ENCODE measurements at places on chromosomes 5 and 9.
A peak's percentile ranks its signal among the peaks of the same experiment; 100 is the strongest.

DNA sequence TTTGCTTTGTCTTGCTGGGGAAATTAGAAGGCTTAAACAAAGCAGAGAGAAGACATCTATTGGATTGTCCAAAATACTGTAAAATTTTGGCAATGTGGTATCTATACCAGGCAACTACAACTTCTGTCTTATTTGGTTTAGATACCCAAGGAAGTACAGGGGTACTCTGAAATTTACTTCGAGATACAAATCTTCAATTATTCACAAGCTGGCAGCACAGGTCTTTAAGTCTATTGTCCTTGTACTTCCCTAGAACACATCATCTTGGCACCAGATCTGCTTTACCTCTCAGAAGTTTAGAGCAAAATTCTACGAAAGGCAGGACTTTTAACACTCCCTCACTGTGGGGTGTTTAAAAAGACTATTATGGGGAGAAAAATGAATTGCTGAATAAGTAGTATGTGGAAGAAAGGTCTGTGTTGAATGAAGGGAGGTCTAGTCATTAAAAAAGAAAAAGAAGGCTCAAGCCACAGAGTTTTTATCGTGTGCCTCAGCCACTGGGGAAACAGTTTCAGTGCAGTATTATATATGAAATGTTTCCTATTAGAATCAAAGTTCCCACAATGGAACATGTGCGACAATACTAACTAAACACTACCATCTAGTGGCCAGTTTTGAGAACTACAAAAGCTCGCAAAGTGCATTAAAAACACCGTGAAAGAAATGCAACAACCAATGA is 93.7 kb downstream of the PDE4D start:
- no peak for DNase-seq

DNA sequence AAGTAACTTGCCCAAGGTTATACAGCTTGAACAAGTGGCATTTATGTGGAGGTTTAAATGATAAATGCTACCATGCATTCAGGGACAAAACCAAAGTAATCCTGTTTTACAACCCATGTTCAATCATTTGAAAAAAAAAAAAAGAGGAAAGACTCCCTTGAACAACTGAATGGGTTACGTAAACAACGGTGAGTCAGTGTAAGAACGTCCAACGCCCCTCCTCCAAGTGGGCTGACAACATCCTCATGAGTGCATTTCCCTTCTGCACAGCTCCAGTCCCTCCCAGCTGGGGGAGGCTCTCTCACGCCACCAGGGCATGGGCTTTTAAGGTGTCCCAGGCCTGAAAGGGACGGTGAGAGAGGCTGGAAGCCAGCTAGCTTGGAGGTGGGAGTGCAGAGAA is 90.0 kb downstream of the PRRT1B start:
- DNase-seq: peak; percentile 58

DNA sequence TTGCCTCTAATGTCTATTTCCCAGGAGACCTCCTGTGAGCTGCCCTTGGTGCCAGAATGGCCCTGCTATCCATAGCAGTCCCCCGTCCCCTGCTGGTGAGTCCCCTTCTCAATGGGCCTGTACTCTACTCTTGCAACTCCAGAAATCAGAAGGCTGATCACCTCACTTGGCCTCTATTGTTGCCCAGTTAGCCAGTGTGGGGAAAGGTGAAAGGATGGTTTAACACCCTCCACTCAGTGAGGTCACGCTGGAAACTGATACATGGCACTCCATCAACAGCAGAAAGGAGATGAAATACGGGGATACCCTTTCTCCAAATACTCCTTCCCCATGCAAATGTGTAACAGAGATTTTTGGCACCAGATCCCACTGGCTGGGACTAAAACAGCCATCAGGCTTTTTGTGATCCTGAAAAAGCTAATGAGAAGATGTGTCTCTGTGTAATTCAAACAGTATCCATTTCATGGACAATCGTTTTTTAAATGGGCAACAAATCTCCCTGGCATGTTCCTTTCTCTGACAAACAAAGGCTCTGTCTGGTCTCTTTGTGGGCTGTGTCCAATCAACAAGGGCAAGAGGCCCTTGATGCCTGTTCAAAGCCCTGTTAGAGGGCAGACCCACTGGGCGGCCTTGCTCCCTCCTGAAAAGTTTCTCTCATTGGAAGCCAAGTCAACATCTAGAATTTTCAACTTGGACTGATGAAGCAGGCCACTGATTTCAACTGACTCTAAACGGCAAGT is 343.7 kb downstream of the SPOCK1 start:
- no peak for DNase-seq

DNA sequence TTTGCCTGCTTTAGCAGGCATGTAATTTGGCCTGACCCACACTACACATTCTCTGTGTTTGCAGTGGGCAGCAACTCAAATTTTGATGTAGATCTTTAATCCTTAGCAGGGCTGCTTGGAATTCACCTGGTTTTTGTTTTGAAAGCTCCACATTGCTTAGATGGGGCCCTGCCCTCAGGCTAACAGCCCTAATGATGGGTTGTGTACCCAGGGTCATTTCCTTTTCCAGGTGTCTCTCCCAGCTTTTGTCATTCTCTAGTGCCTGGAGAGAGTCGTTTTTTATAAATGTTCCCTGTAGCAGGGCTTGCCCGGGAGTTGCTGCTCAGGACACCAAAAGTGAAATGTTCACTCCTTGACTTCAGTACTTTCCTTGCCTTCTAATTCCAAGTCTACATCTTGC is 126.3 kb downstream of the TRIO start:
- no peak for DNase-seq

DNA sequence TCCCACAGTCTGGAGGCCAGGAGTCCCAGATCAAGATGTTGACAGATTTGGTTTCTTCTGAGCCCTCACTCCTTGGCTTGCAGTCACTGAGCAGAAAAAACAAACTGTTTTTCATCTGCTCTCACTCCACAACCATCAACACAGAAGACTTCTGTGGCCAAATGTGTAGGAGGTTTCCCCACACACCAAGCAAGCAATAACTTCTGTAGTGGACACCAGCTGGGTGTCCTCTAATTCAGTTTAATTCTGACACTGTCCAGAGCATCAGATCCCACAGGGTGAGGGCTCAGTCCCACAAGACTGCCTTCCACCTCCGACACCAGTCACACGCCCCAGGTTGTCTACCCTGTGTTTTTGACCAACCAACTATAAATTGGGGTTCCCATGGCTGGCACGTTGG is 209.9 kb downstream of the AOPEP start:
- DNase-seq: no peak

DNA sequence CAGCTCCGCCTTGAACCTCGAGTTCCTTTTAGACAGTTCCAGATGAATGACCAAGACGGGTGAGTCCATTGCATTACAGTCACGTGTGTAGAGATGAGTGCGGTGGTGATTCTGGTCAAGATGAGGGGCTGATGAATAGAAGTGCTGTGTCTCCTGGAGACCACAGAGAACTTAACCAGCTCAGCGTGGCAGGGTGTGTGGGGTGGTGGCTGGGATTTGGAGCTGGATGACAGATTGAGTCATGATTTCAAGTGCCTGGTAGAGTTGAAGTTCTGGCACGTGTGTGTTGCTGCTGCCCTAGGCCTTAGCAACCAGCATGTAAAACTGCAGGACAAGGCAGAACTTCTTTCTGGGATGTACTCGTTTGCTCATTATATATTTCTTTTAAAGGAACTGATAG is 53.3 kb downstream of the PRRC2B start:
- DNase-seq: no peak

DNA sequence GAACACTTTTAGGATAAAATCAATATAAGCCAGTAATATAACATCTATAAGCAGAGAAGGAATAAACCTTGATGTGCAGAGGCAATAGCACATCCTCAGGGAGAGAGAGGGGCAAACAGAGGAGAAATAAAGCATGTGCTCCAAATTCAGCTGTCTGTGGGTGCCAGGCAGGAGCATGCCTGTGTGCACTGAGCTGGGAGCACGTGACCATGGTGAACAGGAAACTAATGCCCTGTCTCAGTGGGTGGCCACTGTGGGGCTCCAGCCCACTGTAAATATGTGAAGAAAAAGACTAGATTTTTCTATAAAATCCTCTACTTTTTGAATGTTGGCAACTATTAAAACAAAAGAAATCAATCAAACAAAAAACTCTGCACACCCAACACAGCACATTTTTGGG is 55.3 kb downstream of the FYB1 start:
- DNase-seq: no peak

- no peak for DNase-seq
Measured at GRCh38 chr5:107517185-107518033, 153.3 kb downstream of the EFNA5 start.

GRCh38 chr9:137077010-137077747 is at the start of gene UAP1L1:
UAP1L1 (plus strand) TSS chr9:137077517; CDS start chr9:137077533, 16 bp downstream.
- peak; percentile 92 for DNase-seq

GRCh38 chr5:56264417-56265025 is 31.4 kb upstream of the ANKRD55 start:
- peak; percentile 29 for DNase-seq

- DNase-seq: no peak
Measured at GRCh38 chr5:82106207-82106606, 134.4 kb downstream of the ATG10 start.

GRCh38 chr5:159903131-159903530 is 13.2 kb upstream of the ADRA1B start:
- DNase-seq: no peak

DNA sequence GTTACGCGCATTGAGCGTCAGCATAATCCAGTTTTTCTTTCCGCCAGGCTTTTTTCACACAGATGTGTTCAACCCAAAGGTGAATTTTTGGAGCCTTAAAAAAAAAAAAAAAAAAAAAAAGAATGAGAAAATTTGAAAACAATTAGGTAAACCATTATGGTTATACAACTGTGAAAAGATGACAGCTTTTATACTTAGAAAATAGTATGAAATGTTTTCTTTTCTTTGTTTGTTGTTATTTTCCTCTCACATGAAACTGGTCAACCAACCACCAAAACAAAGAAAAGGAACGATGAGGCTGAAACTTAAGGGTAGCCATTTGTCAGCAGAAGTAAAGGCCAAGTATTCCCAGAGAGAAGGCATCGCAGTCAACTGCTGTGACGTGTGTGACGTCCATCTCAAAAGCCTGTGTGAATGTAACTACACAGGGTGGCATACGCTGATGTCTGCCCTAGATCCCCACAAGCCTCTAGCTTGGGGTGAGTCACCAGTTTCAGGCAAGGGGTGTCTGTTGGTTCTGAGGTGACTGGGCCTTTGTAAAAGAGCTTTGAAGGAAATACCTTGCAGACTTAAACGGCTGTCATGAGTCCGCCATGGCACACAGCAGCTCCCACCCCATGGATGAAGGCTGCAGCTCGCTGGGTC is 182.9 kb downstream of the AOPEP start:
- DNase-seq: no peak

- peak; percentile 26 for DNase-seq
Measured at GRCh38 chr5:103808464-103809106, 246.0 kb upstream of the NUDT12 start.

DNA sequence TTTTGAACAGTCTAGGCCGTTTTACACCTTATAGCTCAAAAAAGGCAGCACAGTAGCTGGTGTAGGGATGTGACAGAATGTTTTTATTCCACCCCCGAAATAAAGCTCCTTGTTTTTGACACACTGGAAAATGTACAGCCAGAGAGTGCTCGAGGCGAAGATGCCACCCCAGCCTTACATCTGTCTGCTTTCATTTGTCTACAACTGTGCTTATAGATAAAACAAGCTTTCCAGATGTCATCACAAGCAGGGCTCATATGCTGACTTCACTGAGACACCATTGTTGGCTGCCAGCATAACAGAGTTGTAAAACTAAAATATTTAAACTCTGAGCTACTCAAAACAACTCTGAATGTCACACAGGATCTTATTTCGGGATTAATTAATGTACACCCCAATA is 386.3 kb downstream of the BNC2 start:
- DNase-seq: no peak

DNA sequence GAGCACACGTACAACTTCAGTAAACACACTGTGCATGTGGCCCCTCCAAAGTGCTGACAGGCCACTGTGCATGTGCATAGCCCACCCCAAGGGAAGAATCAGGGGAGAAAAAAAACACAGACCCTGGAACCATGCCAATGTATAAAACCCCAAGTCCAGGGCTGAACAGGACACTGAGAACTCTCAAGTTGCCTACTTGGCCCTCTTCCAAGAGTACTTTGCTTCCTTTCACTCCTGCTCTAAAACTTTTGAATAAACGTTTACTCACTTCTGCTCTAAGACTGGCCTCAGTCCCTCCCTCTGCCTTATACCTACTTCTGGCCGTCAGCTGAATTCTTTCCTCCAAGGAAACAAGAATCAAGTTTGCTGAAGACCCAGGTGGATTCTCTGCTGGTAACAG is 77.7 kb upstream of the NFIB start:
- no peak for DNase-seq

DNA sequence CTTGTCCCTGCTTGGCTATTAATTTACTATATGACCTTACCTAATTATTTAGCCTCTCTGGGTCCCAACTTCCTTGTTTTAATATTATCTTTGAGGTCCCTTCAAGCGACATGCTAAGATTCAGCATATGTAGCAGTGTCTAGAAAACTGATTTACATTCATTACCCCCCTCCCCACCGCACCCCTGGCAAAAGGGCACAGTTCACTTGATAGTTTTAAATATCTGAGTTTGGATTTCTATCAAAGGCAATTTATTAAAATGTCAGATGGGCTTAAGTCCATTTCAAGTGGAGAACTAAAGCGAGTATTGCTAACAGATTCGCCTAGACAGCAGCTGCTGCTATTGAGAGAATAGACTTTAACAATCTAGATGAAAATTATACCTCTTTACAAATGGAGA is 3.9 kb downstream of the CEMIP2 start:
- no peak for DNase-seq

GRCh38 chr5:59326596-59326995 is 566.9 kb downstream of the PDE4D start:
- DNase-seq: no peak

DNA sequence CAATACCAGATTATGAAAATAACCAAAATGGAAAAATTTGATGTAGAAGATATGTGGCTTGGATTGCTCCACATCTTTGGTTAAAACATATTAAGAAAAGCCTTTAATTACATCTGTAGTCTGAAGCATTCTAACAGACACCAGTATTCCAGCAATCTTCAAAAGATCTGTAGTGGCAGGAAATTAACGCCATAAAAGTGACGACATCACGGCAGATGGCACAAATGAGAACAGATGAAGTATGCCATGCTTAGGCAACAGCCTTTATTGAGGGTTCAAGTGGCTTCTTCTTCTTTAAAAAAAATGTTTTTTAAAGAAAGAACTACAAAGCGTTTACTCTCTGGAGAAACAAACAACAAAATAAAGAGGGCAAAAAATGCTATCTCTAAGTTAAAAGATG is 164.2 kb downstream of the MEF2C start:
- no peak for DNase-seq

GRCh38 chr5:138651767-138652117 is 76.5 kb upstream of the HSPA9 start:
- DNase-seq: no peak

- no peak for DNase-seq
Measured at GRCh38 chr9:124274226-124274625, 16.5 kb downstream of the NEK6 start.

DNA sequence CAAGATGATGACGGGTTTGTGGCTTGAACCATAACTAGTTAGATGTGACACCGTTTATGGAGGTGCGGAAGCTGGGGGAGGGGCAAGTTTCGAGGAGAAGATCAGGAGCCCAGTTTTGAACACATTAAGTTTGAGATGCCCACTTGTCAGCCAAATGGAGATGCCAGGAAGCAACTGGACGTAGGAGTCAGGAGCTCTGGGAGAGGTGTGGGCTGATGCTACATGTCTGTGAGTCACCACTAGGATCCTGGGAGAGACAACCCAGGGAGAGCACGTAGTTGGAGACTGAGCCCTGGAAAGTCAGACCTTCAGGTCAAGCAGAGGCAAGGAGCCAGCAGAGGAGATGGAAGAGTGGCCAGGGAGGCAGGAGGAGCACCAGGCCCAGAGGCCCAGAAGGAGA is 48.8 kb upstream of the SLC25A51 start:
- DNase-seq: no peak
